ENCODE measurements at places on chromosomes 1 and 21. TPM values are rescaled to one million over a fixed set of nuclear protein-coding genes. Genes with fewer than 3 reads are reported as not detected.
A peak's percentile ranks its signal among the peaks of the same experiment; 100 is the strongest.

DNA sequence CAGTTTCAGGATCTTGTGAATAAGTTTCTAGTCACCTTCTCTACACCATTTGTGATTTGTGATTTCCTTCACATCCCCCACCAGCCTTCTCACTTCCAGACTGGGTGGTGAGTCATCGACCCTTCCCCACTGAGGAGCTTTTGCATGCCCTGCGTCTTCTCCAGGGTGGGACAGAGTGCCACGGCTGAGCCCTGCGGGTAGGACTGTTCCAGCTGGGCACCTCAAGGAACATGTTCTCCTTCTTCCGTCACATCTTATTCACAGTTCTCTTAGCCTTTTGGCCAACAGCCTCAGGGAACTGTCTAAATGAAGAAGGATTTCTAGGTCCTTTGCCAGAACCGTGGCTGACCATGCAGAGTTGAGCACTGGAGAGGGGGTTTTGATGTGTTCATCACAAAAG lies 116.5 kb downstream of the TMEM53 start:
- DNase-seq: no peak

GRCh38 chr1:39936724-39937491 lies 18.0 kb upstream of the MFSD2A start:
- DNase-seq: no peak

Gene NBPF19
- total RNA-seq: 22.9 TPM

DNA sequence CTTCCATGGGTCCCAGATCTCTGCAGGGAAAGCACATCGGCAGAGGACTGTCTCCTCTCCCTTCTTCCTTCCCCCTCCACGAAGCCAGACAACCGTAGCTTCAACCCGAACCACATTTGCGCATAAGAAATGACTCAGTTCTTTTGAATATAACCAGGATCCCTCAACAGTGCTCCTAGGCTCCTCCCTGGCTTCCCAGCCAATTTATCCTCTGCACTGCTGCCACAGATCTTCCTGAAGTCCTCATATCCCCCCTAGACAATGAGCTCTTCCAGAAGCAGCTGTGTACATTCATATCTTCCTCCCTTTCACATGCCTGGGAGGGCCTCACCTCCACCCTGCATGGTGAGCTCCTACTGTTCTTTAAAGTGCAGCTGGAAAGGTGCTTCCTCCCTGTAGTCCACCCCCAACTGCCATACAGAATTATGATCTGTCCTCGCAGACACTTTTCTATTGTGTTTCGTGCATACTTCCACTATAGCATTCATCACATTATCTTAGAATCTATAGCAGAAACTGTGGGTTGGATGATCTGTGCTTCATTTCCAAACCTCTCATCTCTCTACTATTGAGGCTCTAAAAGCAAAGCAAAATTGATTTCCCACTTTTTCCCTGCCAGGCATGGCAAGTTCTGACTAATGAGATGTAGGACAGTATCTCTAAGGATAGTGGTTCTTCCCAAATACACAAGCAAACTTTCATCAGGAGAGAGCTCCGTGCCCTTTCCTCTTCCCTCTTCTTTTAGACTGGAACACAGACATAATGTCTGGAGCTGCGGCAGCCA lies 179.3 kb upstream of the HMGB4 start:
- DNase-seq: no peak

- DNase-seq: no peak
Measured at GRCh38 chr1:62090016-62090415, 104.6 kb upstream of the L1TD1 start.

DNA sequence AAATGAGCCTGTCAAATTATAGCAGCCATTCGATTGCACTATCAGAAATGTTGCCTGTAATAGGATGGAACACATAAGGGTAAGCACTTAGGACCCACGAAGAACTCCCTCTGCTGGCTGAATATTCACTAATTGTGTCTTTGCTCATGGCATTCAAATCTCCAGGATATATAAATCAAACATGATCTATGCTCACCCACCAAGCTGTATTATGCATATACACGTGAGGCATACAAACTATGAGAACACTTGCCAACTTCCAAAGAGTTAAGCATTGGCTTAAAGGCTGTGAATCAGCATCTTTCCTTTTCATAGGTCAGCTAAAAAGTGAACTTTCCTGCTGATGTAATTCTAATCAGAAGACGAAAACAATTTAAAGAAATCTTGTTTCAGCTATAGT lies 34.5 kb downstream of the TMPRSS15 start:
- DNase-seq: no peak

GRCh38 chr1:70714149-70714548 lies 303.1 kb downstream of the CTH start:
- no peak for DNase-seq

DNA sequence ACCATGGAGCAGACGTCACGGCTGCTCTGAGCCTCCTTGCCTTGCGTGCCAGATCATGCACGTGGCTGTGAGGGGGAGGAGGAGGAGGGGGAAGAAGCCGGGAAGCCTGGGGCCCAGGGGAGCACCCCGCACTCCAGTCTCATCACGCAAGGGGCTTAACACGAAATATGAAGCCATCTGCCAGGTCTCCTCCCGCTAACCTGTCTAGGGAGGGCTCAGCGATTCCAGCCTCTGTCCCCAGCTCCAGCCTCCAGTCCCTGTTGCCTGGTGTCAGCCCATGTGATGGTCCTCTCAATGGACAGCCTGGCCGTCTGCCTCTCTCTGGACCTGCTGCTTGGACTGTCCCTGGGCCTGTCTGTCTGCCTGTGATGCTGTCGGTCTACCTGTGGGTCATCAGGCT lies 22.5 kb upstream of the C1QA start:
- no peak for DNase-seq

- DNase-seq: peak; percentile 30
Measured at GRCh38 chr1:179366093-179366800, 476 bp downstream of the AXDND1 start.

GRCh38 chr1:93056214-93056613 lies 22.9 kb upstream of the MTF2 start:
- DNase-seq: peak; percentile 45

Gene MTMR11
- 7.8 TPM for total RNA-seq

GRCh38 chr1:68149907-68150306 lies 82.4 kb downstream of the WLS start:
- DNase-seq: no peak

GRCh38 chr1:213987927-213988506 lies at the start of gene PROX1:
PROX1 (plus strand) TSS chr1:213987973; CDS start chr1:213996536, 8,563 bp downstream.
- DNase-seq: peak; percentile 83

Gene PADI2
- 0.43 TPM for total RNA-seq

DNA sequence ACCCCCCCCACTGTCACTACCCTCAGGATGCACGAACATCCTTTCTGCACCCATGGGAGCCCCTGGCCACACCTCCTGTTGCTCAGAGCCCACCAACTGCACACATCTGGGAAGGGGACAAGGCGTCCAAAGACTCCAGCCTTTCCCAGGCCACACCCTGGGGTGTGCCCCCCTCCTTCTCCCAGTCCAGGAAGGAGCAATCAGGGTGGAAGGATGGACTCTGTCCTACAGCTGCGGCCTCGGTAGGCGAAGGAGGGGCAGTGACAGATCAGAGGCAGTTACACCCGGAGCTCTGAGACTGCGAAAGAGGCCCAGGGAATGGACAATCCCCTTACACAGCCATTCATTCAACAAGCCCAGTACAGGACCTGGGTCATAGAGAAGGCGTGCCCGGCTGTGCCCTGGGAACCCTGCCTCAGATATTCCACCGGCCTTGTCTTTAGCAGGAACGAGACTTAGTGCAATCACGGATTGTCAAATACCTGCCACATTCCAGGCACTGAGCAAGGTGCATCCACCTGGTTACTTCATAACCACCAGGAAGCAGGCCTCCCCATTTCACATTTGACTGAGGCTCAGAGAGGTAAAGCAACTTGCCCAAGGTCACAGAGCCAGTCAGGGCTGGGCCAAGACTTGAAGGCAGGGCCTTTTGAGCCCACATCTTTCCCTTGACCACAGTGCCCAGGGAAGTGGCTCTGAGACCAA lies 9.4 kb downstream of the HSPG2 start:
- peak; percentile 79 for DNase-seq

DNA sequence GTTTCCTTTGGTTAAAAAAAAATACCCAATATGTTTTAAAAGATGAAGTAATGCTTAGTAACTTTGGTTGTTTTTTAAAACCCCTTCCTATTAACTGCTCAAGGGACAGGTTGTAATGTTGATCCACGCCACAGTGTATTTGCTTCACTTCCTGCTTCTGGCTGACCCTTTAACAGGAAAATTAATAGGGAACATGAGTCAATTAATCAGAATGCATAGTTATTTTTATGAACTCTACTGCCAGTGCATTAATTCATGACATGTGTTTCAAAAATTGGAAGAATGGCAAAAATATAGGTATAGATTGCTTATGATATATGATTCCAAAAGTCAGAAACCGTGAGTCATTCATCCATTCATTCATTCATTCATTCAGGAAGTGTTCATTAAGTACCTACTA lies 204.8 kb downstream of the SETD4 start:
- DNase-seq: no peak

DNA sequence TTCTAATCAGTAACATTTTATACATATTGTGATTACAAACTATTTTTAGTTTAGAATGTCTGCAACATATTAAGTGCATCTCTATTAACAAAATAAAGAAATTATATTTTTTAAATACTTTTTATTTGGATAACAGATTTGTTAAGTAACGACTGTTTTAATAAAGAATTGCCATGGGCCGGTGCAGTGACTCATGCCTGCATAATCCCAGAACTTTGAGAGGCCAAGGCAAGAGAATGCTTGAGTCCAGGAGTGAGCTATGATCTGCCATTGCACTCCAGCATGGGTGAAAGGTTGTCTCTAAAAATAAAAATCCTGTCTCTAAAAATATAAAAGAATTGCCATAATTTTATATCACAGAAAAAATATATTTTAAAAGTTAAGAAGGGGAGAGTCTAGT lies 4.1 kb downstream of the LRRIQ3 start:
- DNase-seq: peak; percentile 11

GRCh38 chr1:156126630-156127534 lies 12.4 kb downstream of the LMNA start:
- DNase-seq: peak; percentile 97

GRCh38 chr21:29496337-29496736 lies 197.6 kb downstream of the BACH1 start:
- peak; percentile 29 for DNase-seq

Gene GSTM3
- total RNA-seq: 104 TPM

- DNase-seq: no peak
Measured at GRCh38 chr1:235697508-235697907, 47.9 kb upstream of the GNG4 start.

- DNase-seq: no peak
Measured at GRCh38 chr1:227586733-227587132, 23.4 kb downstream of the ZNF678 start.

DNA sequence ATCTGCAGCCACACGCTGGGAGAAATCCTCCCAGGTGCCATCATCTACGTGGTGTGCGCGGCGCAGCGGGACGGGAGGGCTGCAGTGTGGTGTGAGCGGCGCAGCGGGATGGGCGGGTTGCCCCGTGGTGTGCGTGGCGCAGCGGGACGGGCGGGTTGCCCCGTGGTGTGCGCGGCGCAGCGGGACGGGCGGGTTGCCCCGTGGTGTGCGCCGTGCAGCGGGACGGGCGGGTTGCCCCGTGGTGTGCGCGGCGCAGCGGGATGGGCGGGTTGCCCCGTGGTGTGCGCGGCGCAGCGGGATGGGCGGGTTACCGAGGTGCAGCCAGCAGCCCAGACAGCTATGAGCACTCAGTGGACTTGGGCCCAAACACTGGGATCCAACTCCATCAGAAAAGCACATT lies 4.7 kb downstream of the WRAP73 start:
- no peak for DNase-seq

DNA sequence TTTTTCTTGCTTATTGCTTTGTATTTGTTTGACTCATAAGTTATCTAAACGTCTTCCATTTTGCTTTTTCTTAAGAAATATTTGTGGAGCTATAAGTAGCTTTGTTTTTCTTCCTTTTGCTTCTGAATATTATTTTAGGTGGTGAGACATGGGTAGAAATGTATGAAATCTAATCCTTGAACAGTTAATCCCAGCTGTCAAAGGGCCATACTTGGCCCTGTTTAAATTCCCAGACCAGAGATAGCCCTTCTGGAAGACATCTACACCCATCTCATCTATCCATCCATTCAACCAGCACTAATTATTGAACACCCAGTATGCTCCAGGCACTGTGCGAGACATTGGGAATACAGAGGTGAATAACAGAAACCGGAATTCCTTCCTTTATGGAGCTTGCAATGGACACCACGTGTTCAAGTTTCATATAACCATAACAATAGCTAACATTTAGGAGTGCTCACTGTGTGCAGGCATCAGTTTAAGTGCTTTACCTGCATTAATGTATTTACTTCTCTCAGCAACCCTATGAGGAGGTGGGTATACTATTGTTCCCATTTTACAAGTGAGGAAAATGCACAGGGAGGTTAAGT lies 8.7 kb downstream of the TACSTD2 start:
- DNase-seq: no peak

DNA sequence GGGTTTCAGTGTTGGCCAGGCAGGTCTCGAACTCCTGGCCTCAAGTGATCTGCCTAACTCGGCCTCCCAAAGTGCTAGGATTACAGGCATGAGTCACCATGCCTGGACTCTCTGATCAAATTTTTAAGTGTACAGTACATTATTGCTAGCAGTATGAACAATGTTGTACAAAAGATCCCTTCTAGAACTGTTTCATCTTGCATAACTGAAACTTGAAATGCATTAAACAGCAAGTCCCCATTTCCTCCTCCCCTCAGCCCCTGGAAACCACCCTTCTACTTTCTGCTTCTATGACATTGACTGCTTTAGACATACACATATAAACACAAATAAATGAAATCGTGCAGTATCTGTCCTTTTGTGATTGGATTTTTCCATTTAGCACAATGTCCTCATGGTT lies 463.4 kb downstream of the PTPRC start:
- no peak for DNase-seq

DNA sequence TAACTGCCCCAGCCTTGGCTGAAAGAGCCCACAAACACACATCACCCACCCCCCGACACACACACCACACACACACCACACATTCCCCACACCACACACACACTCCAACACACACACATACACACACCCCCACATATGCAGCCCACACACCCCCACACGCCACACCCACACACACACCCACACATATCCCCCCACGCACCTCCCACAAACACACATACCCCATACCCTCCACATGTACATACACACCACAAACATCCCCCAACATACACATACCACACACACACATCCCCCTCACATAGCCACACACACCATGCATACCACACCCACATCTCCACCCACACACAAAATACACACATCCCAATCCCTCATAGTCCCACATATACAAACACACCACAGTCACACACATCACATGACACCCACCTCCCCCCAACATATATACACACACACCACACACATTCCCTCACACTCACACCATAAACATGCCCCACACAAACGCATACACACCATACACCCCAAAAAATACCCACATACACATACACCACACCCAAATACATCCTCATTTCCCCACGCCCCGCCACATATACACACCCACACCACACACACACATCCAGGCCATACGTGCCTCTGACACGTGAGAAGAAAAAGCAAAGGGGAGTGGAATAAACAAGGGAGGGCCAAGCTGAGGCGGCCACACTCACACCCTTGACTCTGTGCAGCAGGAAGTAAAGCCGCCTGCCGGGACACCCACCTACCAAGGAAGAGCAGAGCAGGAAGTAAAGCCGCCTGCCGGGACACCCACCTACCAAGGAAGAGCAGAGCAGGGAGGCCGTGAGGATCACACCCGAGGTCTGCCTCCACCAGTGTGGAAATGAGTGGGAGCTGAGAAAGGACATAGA lies 53.7 kb downstream of the HSF2BP start:
- DNase-seq: no peak

GRCh38 chr21:45992301-45993209 lies 11.0 kb downstream of the COL6A1 start:
- no peak for DNase-seq

Gene NBPF10
- 1.3 TPM for total RNA-seq

Measured in fibroblast of villous mesenchyme (primary cell).